CD4-positive, alpha-beta T cell treated with Interferon alpha-2 for 1 hour (primary cell): ENCODE measurements at places on chromosomes 3 and 15.

DNA sequence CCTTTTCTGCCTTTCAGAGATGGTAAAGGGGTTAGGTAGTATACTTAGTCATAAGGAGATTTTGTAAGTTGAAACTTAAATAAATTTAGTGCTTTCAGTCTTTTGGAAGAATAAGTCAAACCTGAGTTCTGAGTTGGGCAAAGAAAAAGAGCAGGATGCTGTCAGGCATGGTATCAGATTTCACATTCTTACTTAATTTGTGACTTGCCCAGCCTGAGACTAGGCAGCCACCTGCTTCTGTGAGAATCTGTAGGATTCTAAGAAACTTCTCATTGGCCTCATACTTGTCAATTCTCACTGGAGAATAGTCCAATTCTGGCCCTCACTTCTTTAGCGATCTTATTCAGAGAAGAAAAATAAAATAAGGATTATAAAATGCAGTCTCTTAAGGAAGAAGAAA lies 577.5 kb downstream of the DIPK2A start:
- no peak for DNase-seq

GRCh38 chr3:44160818-44161217 lies 80.9 kb upstream of the TOPAZ1 start:
- no peak for DNase-seq

DNA sequence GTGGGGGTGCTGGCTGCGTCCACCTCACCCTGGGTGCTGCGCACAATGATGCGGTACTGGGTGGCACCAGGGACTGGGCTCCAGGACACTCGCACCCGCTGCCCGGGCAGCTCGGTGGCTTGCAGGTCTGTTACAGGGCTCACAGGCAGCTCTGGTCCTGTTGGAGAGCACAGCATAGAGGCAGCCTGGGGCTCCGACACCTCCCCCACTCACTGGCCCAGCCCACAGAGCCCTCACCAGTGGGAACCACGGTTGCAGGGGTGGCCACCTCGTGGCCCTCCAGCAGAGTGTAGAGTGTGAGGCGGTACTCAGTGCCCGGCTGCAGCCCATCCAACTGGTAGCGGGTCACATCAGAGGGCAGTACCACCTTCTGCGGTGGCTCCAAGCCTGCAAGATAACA lies 3.7 kb downstream of the COL7A1 start:
- DNase-seq, result no peak

DNA sequence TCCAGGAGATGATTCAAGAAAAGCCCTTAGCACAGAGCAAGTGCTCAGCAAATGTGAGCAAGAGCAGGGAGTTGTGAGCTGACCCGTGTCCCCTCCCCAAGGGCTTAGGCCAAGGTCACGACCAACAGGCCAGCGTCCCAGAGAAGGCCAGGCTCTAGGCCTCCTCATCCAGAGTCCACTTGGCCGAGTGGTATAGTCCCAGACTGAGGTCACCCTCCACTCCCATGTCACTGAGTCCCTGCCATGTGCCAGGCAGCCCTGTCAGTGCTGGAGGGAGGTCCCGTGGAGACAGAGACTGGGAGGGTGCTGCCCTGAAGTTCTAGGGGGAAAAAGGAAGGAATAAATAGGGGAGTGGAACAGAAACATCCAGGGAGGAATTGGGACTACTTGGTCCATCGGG lies 44.0 kb downstream of the TPRA1 start:
- DNase-seq, result no peak

- no peak for DNase-seq
Observed at GRCh38 chr3:127026036-127026435, 43.1 kb downstream of the PLXNA1 start.

GRCh38 chr3:12483872-12484197 lies 445 bp upstream of the TSEN2 start:
- no peak for DNase-seq

DNA sequence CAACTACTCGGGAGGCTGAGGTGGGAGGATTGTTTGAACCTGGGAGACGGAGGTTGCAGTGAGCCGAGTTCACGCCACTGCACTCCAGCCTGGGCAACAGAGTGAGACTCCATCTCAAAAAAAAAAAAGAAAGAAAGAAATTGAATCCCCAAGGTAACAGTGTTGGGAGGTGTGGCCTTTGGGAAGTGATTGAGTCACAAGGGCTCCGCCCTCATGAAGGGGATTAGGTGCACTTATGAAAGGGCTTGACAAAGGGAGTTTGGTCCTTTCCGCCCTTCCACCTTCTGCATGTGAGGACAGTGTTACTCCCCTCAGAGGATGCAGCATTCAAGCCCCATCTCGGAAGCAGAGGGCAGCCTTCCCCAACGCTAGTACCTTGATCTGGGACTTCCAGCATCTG lies 21.3 kb downstream of the POC1A start:
- DNase-seq, result no peak

DNA sequence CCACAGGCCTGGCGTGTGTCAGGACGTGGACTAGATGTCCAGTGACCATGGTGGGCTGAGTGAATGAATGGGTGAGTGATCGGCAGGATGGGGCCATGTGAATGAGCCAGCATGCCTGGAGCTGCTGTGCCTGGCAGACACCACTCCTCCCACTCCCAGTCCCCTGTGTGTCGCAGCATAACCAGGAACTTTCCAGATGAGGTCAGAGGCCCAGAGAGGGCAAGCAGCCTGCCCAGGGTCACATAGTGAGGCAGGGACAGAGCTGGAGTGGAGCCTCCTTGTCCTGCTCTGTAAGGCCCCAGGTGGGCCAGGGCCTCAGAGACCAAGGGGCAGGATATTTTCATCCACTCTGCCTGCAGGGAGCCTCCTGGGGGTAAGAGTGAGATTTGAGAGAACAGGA lies 6.4 kb downstream of the IQSEC1 start:
- DNase-seq, result no peak

GRCh38 chr3:64080616-64081234 lies 57.4 kb upstream of the PSMD6 start:
- no peak for DNase-seq

- no peak for DNase-seq
Observed at GRCh38 chr15:94670438-94671034, 439.2 kb downstream of the MCTP2 start.

DNA sequence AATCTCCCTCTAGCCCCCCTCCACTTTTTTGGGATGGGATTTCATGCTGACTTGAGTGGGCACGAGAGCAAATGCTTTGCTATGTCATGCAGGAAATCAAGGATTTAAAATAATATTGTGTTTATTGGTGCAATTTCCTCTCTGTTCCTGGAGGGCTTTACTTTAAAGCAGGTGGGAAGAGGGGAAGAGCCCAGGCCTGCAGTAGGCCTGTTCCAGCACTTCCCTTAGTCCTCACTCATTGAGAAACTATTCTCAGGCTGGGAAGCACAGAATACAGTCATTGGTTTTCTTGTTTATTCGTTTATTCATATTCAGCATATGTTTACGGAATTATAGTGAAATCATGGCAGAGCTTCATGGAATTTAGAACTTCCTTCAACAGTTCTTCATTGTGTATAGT lies 41.7 kb upstream of the SPSB4 start:
- no peak for DNase-seq

- no peak for DNase-seq
Observed at GRCh38 chr3:163879172-163879571, 1199.1 kb downstream of the SI start.

DNA sequence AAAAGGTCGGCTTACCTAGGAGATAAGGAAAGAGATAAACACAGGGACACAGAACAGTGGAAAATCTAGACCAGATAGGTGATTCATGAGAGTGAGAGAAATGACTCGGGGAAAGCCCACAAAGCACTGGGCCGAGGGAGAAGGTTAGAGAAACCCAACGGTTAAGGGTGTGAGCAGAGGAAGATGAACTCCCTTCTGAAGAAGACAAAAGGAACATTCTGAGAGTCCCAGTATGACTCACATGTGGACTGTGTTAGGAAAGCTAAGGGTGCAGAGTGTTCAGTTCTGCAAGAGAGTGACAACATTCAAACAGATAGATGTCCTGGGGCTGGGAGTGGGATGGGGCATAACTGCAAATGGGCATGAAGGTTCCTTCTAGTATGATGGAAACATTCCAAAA lies 83.0 kb downstream of the CNTN3 start:
- no peak for DNase-seq

- no peak for DNase-seq
Observed at GRCh38 chr3:169255511-169255910, 408.0 kb downstream of the MECOM start.

GRCh38 chr3:13710251-13710650 lies 161.3 kb downstream of the FBLN2 start:
- no peak for DNase-seq

DNA sequence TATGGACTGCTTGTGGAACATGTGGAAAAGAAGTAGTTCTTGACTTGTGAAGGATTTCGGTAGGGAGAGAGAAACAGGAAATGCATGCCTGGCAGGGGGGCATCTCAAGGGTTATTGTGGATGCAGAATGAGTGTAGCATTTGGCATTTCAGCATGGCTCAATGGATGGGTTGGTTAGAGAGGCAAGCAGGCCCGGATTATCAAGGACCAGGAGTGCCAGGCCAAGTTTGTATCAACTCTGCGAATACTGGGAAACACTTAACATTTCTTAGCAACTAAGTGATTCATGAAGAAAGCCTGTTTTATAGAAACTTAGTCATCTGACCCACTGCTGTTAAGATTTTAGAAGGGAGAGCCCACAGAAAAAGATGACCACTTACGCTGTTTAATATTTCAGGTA lies 33.6 kb downstream of the KIF15 start:
- DNase-seq, result no peak

DNA sequence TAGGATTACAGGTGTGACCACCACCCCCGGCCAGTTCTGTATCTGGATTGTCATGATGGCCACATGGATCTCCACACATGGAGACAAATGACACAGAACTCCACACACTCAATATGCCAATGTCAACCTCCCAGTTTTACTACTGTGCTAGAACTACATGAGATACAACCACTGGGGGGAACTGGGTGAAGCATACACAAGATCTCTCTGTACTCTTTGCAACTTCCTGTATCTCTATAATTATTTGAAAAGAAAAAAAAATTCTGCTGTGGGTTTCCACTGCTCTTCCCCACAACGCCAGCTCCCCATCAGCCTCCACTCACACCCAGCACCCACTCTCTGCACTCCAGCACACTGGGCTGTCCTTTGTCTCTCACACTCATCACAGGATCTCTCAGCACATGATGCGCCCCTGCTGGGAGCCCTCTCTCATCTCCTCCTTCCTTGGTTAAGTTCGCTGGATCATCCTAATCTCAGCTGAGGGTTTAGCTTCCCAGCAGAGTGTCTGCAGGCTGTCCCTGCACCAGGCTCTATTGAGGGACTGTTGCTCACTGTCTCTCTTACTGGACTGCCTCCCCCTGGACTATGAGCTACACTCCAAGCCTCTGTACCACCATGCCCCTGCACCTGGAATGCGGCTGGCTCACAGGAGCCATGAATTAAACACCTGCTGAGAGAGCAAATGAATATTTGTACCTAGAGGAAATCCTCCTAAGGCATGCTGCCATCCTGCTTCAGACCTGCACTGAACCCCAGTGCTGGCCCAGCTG lies 10.7 kb upstream of the RAB43 start:
- no peak for DNase-seq

GRCh38 chr3:112425858-112426750 lies 73.2 kb downstream of the BTLA start:
- DNase-seq, result no peak

GRCh38 chr3:157618075-157618760 lies 115.0 kb upstream of the VEPH1 start:
- DNase-seq, result peak; percentile 53

GRCh38 chr3:557972-558371 lies 361.4 kb downstream of the CHL1 start:
- DNase-seq, result no peak

GRCh38 chr3:59472541-59472940 lies 422.7 kb upstream of the CFAP20DC start:
- no peak for DNase-seq

DNA sequence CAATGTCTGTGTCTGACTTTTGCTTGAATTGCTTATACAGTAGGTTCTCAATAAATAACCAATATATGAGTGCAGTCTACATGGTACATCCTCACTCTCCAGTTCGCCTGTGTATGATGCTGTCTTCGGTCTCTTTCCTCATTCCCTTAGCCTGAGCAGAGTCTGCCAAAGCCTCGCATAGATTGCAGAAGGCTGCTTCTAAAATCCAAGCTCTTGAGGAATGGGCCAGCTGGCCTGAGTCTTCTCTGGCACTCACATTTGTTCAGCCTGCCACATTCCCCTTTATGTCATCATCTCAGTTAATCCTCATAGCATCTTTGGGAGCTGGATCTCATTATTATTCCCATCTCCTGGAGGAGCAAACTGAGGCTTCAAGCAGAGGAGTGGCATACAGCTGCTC lies 27.2 kb upstream of the ADAMTS7 start:
- DNase-seq, result no peak

GRCh38 chr3:114496874-114497273 lies 203.0 kb downstream of the TIGIT start:
- DNase-seq, result no peak

DNA sequence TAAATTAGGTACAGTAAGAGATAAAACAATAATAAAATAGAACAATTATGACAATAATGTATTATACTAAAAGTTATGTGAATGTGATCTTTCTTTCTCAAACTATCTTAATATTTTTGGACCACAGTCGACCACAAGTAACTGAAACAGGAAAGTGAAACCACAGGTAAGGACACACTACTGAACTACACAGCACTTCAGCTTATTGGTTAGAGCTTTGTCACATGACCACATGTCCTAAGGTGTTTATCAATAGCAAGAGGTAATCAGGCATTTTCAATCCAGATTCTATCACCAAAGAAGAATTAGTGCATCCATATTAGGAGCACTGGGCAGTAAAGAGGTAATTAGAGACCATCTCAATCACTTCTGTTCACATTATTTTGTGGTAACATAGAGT lies 392.8 kb downstream of the RSL24D1 start:
- no peak for DNase-seq

DNA sequence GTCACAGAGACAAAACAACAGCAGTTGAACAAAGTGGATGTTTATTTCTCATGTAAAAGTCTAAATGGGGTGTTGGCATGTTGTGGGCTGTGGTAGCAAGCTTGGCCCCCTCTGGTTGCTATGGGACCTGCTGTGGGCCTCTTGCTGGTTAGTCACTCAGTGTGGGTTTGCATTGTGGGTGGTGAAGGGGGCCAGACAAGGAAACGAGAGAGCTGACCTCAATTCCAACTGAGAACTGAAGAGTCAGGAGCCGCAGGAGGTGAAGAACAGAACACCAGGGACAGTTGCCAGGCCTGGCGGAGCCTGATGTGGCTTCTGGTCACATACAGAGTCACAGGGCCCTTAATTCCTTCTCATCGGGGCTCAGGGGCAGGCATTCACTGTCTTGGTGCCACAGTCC lies 1.9 kb upstream of the ADPGK start:
- DNase-seq, result peak; percentile 64

GRCh38 chr3:194935061-194935460 lies 249.4 kb downstream of the FAM43A start:
- DNase-seq, result no peak
